Panc1 (cell line): ENCODE measurements at places on chromosomes 3 and 15. TPM values are rescaled to one million over a fixed set of nuclear protein-coding genes. Genes with fewer than 3 reads are reported as not detected.

RFTN1 gene
- 0.90 TPM for total RNA-seq

DNA sequence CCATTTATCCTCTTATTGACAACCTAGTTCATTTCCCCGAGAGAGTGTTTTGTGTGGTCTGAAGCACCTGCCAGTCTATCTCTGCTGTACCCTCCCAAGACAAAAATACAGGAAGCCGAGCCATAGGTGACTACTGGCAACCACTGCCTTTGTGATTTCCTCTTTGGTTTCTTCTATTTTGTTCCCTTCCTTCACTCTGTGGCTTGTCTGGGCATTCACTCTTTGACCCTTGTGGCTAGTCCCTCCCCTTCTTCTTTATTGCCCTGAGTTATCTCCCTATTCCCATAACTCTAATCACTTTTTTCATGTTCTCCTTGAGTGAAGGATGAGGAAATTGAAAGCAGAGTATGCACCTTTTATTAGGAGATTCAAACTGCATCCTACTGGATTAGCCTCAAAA is at the start of gene ADGRG7:
TSS of gene ADGRG7 (plus strand) at position 297 of the 400 bp plus-strand sequence. CDS start 256 bp downstream, outside the sequence.
- no peak within 1 kb of the TSS for H3K27ac ChIP-seq
- no peak for DNase-seq
- no peak within 1 kb of the TSS for H3K4me3 ChIP-seq
- no peaks in the 10 kb centered on the region for H3K4me1 ChIP-seq
- no peaks in the 10 kb centered on the region for H3K36me3 ChIP-seq
- H3K27me3 ChIP-seq, result peaks cover 15% of the 10 kb centered on the region; the same call in 1 of the 2 replicates

- H3K36me3 ChIP-seq, result no peaks in the 10 kb centered on the region
- no peak for DNase-seq
- H3K4me3 ChIP-seq, result no peak overlapping the region
- H3K27me3 ChIP-seq, result no peaks in the 10 kb centered on the region
These were observed 128.4 kb downstream of the EEFSEC start for GRCh38 chr3:128281461-128282367.

DNA sequence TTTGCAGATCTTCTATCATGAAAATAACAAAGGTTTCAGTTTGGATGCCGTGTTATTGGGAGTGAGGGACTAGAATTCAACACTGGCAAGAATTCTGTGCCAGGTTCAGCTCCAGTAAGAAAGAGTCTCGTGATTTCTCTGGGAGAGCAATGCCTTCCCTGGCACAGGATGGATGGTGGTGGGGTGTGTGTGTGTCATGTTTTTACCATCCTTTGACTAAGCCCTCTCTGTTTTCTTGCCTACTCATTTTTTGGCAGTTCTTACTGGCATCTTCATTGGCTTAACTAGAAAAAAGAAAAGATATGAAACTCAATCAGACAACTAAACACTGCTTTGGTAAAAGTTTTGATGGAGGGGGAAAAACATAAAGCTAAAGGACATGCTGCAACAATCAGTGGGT is 86.6 kb downstream of the FMN1 start:
- no peaks in the 10 kb centered on the region; the same call in 1 of the 2 replicates for H3K4me1 ChIP-seq
- no peaks in the 10 kb centered on the region; the same call in 1 of the 2 replicates for H3K36me3 ChIP-seq
- DNase-seq, result no peak
- H3K4me3 ChIP-seq, result no peak overlapping the region
- no peak overlapping the region for H3K27ac ChIP-seq

- H3K4me3 ChIP-seq, result no peak overlapping the region
- H3K36me3 ChIP-seq, result no peaks in the 10 kb centered on the region
- H3K27me3 ChIP-seq, result no peaks in the 10 kb centered on the region
- H3K27ac ChIP-seq, result no peak overlapping the region
These were observed 8.6 kb downstream of the SNX33 start for GRCh38 chr15:75656331-75656730.

- H3K27me3 ChIP-seq, result no peaks in the 10 kb centered on the region
- no peaks in the 10 kb centered on the region for H3K4me1 ChIP-seq
- DNase-seq, result no peak
- no peak overlapping the region for H3K27ac ChIP-seq
- H3K4me3 ChIP-seq, result no peak overlapping the region
These were observed 49.5 kb downstream of the CEP63 start for GRCh38 chr3:134535186-134535970.

- no peak for DNase-seq
- no peaks in the 10 kb centered on the region for H3K27me3 ChIP-seq
- no peaks in the 10 kb centered on the region for H3K36me3 ChIP-seq
- no peak overlapping the region for H3K27ac ChIP-seq
These were observed 1036.5 kb downstream of the ROBO2 start for GRCh38 chr3:78076379-78076778.
